ENCODE measurements at places on chromosomes 7 and 10. TPM values are rescaled to one million over a fixed set of nuclear protein-coding genes. Genes with fewer than 3 reads are reported as not detected.
A peak's percentile ranks its signal among the peaks of the same experiment; 100 is the strongest.

- no peak for DNase-seq
Observed at GRCh38 chr10:93465806-93466675, 16.1 kb downstream of the MYOF start.

PNLIPRP2 gene
- not detected for total RNA-seq

FAM13C gene
- total RNA-seq = 8.1 TPM

GRCh38 chr7:137074391-137075030 lies 206.1 kb downstream of the CHRM2 start:
- DNase-seq = no peak

- no peak for DNase-seq
Observed at GRCh38 chr10:21487416-21488180, 37.9 kb downstream of the SKIDA1 start.

GRCh38 chr10:88657901-88658300 lies 6.3 kb upstream of the LIPF start:
- DNase-seq = no peak

CFAP43 gene
- total RNA-seq = not detected

GLCCI1 gene
- 45.1 TPM for total RNA-seq

- DNase-seq = no peak
Observed at GRCh38 chr7:117155694-117156093, 167.2 kb downstream of the WNT2 start.

- DNase-seq = no peak
Observed at GRCh38 chr7:94452239-94452638, 57.4 kb upstream of the CASD1 start.

C10orf105 gene
- 4.2 TPM for total RNA-seq

DNA sequence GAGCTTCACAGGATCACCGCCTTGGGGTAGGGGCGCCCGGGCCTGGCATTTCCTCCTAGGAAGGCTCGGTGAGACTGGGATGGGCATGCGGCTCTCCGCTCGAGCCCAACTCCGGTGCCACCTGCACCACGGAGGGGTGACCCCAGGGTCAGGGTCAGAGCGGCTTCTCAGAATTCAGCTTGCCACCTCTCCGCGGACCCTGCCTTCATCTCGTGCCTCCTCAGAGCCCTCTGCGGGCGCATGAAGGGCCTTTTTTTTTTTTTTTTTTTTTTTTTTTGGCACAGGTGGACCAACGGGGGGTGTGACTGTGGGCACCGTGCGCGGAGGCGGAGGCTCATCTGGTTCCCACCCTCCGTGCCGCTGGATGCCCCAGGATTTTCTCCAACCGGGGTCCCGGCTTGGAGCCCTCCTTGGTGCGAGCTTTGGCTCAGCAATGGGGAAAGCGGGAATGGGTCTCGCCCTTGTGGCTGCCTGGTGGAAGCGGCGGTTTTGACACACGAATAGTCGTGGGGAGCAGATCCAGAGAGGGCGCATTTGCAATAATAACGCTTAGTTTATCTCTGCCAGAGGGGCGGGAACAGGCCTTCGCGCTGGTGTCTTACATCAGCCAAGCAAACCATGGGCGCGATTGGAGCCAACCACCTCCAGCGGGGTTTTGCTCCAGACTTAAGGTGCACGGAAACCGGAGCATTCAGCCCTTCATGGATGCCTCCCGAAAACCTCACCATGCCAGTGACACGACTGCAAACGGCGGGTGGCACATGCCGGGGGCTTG lies 5.0 kb upstream of the TNRC18 start:
- peak; percentile 77 for DNase-seq

CEP55 gene
- total RNA-seq = 6.6 TPM

EXOC4 gene
- total RNA-seq = 109 TPM
